MG63 (cell line): ENCODE measurements at places on chromosomes 7 and 10. TPM values are rescaled to one million over a fixed set of nuclear protein-coding genes. Genes with fewer than 3 reads are reported as not detected.

The GPR15LG gene
- total RNA-seq = not detected in 2 replicates

The ELN gene
- total RNA-seq = not detected in 2 replicates

The OR6B1 gene
- not detected in 2 replicates for total RNA-seq

- no peak for DNase-seq
These were observed 689.7 kb upstream of the IGFBP3 start for GRCh38 chr7:46610746-46611145.

- peak; percentile 23 for DNase-seq
These were observed 3.0 kb downstream of the NUP42 start for GRCh38 chr7:23184709-23185359.

GRCh38 chr7:84069033-84069432, 125.6 kb downstream of the SEMA3A start:
- DNase-seq = no peak

- DNase-seq = no peak
These were observed 11.3 kb downstream of the PLAU start for GRCh38 chr10:73922007-73922863.

DNA sequence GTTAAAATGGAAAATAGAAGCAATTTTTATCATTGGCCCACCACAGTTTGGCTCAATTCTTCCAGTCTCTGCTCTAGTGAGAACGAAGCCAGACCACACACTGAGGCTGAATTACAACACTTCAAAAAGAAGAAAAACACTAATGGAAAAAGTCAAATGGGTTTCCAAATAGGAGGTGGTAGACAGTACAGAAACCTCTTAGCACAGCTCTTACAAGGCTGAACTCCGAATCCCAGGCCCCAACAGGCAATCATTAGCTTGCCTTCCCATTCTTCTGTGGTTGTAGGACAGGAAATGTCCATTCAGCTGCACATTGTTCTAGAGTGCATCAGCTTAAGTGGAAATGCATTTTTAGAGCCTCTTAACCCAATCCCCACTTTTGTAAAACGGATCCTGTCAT, 115.1 kb upstream of the MEOX2 start:
- no peak for DNase-seq

GRCh38 chr10:127221281-127221680, 24.9 kb upstream of the INSYN2A start:
- DNase-seq = no peak

GRCh38 chr10:1243486-1244234, 187.5 kb downstream of the WDR37 start:
- no peak for DNase-seq

GRCh38 chr7:71511361-71511807, 379.4 kb downstream of the GALNT17 start:
- DNase-seq = no peak
